ENCODE measurements at places on chromosomes 6 and 20. TPM values are rescaled to one million over a fixed set of nuclear protein-coding genes. Genes with fewer than 3 reads are reported as not detected.
A peak's percentile ranks its signal among the peaks of the same experiment; 100 is the strongest.

GRCh38 chr6:15544321-15544900, 118.4 kb downstream of the DTNBP1 start:
- H3K36me3 ChIP-seq: peaks cover 5% of the 10 kb centered on the region
- H3K27ac ChIP-seq: no peak overlapping the region
- no peak for DNase-seq

GRCh38 chr6:16163535-16164300, 34.8 kb downstream of the MYLIP start:
- H3K27ac ChIP-seq: no peak overlapping the region
- H3K4me3 ChIP-seq: no peak overlapping the region
- no peak for DNase-seq
- H3K27me3 ChIP-seq: peaks cover 10% of the 10 kb centered on the region
- H3K4me1 ChIP-seq: no peaks in the 10 kb centered on the region
- H3K36me3 ChIP-seq: no peaks in the 10 kb centered on the region

Gene SLC22A3
- total RNA-seq: not detected

GRCh38 chr6:156851454-156851921, 74.3 kb downstream of the ARID1B start:
- no peaks in the 10 kb centered on the region for H3K36me3 ChIP-seq
- H3K27ac ChIP-seq: no peak overlapping the region
- no peaks in the 10 kb centered on the region for H3K27me3 ChIP-seq
- DNase-seq: no peak

GRCh38 chr6:5506597-5506996, 245.3 kb downstream of the FARS2 start:
- no peak overlapping the region for H3K27ac ChIP-seq
- H3K4me1 ChIP-seq: peaks cover 16% of the 10 kb centered on the region
- H3K27me3 ChIP-seq: peaks cover 2% of the 10 kb centered on the region

Gene TMC2
- total RNA-seq: not detected

GRCh38 chr20:57481281-57481711, 43.6 kb downstream of the CTCFL start:
- H3K4me1 ChIP-seq: no peaks in the 10 kb centered on the region
- peaks cover 50% of the 10 kb centered on the region for H3K27me3 ChIP-seq
- no peaks in the 10 kb centered on the region for H3K36me3 ChIP-seq
- H3K27ac ChIP-seq: no peak overlapping the region
- DNase-seq: no peak

GRCh38 chr6:99894815-99895214, 99.2 kb downstream of the MCHR2 start:
- H3K27ac ChIP-seq: no peak overlapping the region
- no peaks in the 10 kb centered on the region for H3K4me1 ChIP-seq
- H3K4me3 ChIP-seq: no peak overlapping the region
- DNase-seq: no peak
- H3K36me3 ChIP-seq: no peaks in the 10 kb centered on the region

GRCh38 chr20:37352608-37352980, 6.7 kb downstream of the SRC start:
- H3K4me3 ChIP-seq: no peak overlapping the region
- H3K27me3 ChIP-seq: no peaks in the 10 kb centered on the region
- no peak overlapping the region for H3K27ac ChIP-seq
- DNase-seq: no peak
- peaks cover 47% of the 10 kb centered on the region for H3K4me1 ChIP-seq

DNA sequence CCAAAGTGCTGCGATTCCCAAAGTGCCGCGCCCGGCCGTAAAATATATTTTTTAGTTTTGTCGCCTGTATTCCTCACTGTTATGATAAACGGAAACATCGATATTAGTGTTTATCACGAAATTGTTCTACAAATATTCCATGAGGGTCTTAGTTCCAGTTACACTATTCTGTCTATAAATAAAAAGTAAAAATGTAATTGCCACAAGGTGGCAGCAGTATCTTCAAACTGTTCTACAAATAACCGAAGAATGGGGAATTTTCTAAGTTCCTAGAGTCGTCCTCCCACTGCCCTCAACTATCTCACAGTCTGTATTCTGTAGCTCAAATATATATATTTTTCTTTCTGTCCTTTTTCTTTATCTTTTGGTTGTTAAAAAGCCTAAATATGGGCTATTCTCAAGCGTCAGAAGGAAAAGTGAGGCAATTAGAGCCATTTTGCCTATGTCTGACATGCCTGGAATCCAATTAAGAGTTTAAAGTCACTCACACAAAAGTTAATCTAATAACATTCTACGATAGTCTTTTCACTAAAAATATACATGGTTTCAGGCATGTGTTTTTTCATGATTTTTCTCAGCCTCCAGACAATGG, 14.2 kb upstream of the FAM162B start:
- H3K4me3 ChIP-seq: peak overlapping the region; percentile 42
- peak; percentile 30 for DNase-seq
- no peaks in the 10 kb centered on the region for H3K36me3 ChIP-seq
- no peaks in the 10 kb centered on the region for H3K4me1 ChIP-seq

Gene PPP1R14C
- not detected for total RNA-seq

DNA sequence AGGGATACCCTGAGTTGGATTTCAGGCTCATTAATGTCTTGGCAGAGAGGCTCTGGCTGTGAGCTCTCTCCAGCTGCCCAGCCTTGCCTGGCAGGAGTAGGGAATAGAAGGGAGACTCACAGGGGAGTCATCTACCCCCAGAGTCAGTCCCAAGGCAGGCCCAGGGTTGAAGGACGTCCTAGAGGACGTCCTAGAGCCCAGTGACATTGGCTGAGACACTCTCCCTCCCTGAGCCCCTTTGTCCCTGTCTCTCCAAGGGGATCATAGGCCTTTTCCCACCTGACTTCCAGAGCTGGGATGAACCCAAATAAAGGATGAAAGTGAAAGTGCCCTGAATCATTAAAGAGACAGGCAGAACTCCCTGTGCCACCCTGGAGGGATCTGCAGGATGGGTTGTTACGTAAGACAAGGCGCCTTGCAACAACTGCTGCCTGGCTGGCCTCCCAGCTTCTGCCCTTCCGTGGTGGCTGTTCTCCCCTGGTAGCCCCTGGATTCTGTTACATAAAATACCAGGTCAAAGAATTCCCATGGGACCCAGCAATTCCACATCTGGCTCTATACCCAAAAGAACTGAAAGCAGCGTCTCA, 53.6 kb upstream of the SIRPA start:
- H3K27me3 ChIP-seq: peaks cover 20% of the 10 kb centered on the region
- peaks cover 35% of the 10 kb centered on the region for H3K4me1 ChIP-seq
- no peaks in the 10 kb centered on the region for H3K36me3 ChIP-seq
- no peak overlapping the region for H3K4me3 ChIP-seq

DNA sequence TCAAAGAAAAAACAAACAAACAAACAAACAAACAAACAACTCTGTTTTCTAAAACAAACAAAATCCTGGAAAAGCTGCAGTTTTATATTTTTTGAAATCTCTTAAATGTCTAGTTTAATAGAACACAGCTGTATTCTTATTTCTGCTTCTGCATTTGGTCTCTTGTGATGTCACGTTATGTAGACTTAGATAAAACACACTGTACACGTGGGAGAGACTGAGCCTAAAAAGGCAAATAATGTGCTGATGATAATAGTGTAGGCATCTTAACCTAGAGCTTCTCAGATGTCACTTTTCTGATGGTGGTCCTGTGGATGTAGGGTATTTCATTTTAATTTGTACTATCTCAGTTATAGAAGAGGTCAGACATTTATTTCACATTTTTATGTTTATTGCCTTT, 261.7 kb downstream of the UTRN start:
- H3K27me3 ChIP-seq: peaks cover 3% of the 10 kb centered on the region
- H3K36me3 ChIP-seq: peaks cover 33% of the 10 kb centered on the region
- H3K27ac ChIP-seq: peak overlapping the region; percentile 53
- DNase-seq: no peak
- H3K4me3 ChIP-seq: no peak overlapping the region

Gene PTCHD4
- total RNA-seq: 9.7 TPM

DNA sequence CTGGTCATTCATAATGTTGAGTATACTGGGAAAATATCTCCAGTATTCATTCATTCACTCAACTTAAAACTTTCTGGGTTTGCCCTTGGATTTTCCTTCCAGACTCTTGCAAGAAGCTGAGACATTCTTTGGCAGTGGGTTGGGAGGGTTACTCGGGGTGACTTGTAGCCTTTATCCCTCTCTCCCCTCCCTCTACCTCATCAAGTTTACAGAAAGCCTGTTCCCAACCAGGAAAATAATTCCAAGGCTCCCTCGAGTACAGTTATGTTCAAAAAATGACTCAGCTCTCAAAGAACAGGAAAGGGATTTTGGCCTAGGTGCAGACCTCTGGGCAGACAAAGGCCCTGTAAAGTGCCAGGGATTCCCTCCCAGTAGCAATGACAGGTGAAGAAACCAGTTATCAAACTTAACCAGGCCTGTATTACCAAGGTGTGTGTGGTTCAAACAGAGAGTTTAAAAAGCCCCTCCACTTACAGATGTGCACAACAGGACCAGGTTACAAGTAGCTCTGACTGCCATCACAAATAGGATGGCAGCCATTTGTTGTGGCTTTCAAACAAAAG, 22.2 kb downstream of the FKBP1A start:
- peak overlapping the region; percentile 69 for H3K27ac ChIP-seq
- peaks cover 33% of the 10 kb centered on the region for H3K36me3 ChIP-seq
- peaks cover 5% of the 10 kb centered on the region for H3K27me3 ChIP-seq
- no peak overlapping the region for H3K4me3 ChIP-seq
- peaks cover 78% of the 10 kb centered on the region for H3K4me1 ChIP-seq
- no peak for DNase-seq

DNA sequence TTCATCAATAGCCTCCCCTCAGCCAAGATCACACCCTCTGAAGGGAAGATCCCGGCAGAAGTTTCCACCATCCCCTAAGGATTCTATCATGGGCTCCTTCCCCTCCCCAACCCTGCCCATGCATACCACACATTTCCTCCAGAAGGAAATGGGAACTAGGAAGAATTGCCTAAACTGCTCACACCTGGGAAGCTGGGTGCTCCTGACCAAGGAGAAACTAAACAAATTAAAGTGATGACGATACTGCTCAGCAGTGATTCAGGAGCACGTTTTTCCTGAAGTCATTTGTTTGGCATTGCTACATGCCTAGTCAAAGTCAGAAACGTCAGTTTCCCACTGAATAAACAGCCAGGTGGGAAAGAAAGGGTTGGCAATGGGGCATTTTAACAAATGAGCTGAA, 136.1 kb upstream of the CDYL start:
- no peaks in the 10 kb centered on the region for H3K27me3 ChIP-seq
- no peak overlapping the region for H3K27ac ChIP-seq
- H3K36me3 ChIP-seq: no peaks in the 10 kb centered on the region
- DNase-seq: peak; percentile 10
- no peak overlapping the region for H3K4me3 ChIP-seq

GRCh38 chr6:116359835-116360234, 10.9 kb upstream of the DSE start:
- H3K27ac ChIP-seq: no peak overlapping the region
- no peaks in the 10 kb centered on the region for H3K36me3 ChIP-seq
- peaks cover 33% of the 10 kb centered on the region for H3K4me1 ChIP-seq
- no peak overlapping the region for H3K4me3 ChIP-seq
- DNase-seq: no peak

Gene EEF1E1
- total RNA-seq: 33.2 TPM

Gene MUCL3
- total RNA-seq: not detected

- H3K27me3 ChIP-seq: no peaks in the 10 kb centered on the region
- H3K36me3 ChIP-seq: peaks cover 29% of the 10 kb centered on the region
- H3K27ac ChIP-seq: no peak overlapping the region
- H3K4me1 ChIP-seq: peaks cover 50% of the 10 kb centered on the region
- no peak overlapping the region for H3K4me3 ChIP-seq
These were observed 345.3 kb downstream of the CDKAL1 start for GRCh38 chr6:20879526-20879925.

GRCh38 chr20:3887876-3888620, 1.1 kb upstream of the PANK2 start:
- peak; percentile 29 for DNase-seq
- peaks cover 36% of the 10 kb centered on the region for H3K4me1 ChIP-seq
- peaks cover 6% of the 10 kb centered on the region for H3K27me3 ChIP-seq
- H3K27ac ChIP-seq: peak overlapping the region; percentile 95

DNA sequence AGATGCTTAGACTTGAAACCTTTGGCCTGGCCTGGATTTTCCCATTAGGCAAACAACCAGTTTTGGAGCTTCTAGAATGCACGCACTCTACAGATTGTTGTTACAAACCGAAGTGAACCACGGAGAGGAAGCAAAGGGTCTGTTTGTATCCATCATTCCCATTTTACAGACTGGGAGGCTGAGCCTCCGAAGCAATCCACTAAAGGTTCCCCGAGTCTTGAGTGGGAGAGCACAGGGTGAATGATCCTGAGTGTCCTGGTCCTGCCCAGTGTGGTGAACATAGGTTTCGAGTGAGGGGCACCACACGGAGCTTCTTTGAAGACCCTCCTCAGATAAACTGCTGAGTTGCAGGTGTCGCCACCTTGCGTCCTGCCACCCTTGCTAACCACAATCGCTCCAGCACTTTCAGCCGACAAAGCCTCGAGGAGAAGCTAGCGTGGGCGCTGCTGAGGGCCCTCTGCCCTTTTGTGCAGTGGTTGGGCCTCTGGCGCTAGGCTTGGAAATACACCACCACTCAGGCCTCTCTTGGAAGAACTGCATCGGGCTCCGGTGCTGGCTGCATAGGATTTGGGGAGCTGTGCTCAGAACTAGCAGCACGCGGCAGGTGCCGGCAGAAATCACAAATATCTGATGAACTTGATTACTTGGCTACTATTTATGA, 1.4 kb upstream of the PRDM13 start:
- no peak for DNase-seq
- no peaks in the 10 kb centered on the region for H3K36me3 ChIP-seq
- no peak overlapping the region for H3K4me3 ChIP-seq
- H3K27me3 ChIP-seq: peaks cover 76% of the 10 kb centered on the region
- H3K27ac ChIP-seq: no peak overlapping the region

DNA sequence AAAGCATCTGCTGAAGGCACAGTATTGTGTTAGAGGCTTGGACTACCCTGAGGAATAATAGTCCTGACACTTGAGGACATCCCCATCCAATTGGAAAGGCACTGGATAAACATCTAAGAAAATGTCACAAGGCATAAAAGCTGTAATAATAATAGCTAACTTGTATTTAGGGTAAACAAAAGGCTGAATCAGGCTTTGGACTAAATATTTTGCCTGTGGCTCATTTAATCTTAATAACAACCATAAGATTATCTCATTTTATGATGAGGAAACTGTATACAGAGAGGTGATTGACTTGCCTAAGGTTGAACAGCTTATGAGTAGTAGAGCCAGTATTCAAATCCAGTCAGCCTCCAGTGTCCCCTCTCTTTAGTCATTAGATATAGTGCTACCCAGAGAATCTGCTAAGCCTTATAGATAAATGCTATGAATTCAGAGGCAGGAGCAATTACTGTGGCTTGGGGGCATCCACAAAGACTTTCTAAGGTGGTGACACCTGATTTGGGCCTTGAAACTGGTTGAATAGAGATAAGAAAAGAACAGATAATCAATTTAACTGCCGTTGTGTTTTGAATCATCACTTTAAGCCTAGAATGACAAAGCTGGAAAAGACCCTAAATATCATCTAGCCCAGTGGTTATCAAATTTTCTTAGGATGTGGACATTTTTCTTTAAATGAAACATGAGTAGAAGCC, 7.5 kb upstream of the ZSWIM1 start:
- no peak overlapping the region for H3K4me3 ChIP-seq

Gene SPTLC3
- total RNA-seq: not detected

GRCh38 chr6:168384045-168385036, 56.6 kb upstream of the SMOC2 start:
- H3K4me1 ChIP-seq: no peaks in the 10 kb centered on the region
- no peak for DNase-seq
- no peak overlapping the region for H3K4me3 ChIP-seq
- no peaks in the 10 kb centered on the region for H3K36me3 ChIP-seq
